Right cardiac atrium (tissue), 5 donors: ENCODE measurements at places on chromosomes 6 and 20. TPM values are rescaled to one million over a fixed set of nuclear protein-coding genes. Genes with fewer than 3 reads are reported as not detected.

DNA sequence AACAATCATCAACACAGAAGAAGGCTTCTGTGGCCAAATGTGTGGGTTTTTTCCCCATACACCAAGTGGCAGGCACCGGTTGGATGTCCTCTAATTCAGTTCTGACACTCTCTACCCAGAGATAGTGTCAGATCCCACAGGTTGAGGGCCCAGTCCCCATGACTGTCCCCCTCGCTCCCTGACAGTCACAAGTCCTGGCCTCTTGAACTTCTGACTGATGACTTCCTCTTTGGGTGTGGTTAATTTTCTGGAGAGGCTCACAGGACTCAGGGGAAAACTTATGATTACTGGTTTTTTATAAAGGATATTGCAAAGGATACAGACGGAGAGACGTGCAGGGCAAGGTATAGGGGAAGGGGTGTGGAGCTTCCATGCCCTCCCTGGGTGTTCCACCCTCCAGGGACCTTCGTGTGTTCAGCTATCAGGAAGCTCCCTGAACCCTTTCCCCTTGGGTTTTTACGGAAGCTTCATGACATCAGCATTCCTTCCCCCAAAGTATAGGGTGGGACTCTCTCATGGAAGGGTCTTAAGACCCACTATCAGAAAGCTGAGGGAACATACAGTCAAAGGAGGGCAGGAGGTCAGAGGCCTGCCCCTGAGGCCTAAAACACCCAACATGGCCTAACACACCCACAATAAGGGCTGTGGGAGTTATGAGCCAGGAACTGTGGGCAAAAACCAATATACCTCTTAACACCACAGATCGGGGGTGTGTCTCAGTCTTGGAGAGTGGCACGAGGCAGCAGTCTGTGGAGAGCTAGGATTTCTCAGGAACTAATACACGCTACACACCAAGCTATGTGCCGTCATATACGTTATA lies 33.3 kb downstream of the FARS2 start:
- no peak for DNase-seq

DNA sequence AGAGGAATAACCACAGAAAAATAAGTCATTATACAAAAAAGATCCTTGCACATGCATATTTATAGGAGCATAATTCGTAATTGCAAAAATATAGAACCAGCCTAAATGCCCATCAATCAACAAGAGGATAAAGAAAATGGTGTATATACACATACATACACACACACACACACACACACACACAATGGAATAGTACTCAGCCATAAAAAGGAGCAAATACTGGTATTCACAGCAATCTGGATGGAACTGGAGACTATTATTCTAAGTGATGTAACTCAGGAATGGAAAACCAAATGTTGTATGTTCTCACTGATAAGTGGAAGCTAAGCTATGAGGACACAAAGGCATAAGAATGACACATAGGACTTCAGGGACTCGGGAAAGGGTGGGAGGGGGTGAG lies 1.9 kb upstream of the KIAA1586 start:
- DNase-seq = no peak

DNA sequence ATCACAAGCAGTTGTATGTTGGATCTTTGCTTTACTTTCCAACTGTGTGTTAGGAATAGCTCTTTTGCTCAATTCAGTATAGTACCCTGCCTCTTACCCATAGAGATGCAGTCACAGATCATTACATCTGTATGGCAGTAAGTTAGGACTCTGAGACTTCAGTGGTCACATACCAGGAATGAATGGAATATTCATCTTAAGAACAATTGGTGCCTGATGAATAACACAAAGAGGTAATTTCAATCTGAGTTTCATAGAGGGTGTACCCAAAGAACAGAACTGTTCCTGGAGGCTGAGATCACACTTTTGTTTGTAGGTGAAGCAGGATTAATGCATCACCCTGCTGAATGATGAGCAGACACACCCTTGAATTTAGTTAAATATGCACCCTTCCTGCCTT lies 28.7 kb upstream of the KIF13A start:
- no peak for DNase-seq

DNA sequence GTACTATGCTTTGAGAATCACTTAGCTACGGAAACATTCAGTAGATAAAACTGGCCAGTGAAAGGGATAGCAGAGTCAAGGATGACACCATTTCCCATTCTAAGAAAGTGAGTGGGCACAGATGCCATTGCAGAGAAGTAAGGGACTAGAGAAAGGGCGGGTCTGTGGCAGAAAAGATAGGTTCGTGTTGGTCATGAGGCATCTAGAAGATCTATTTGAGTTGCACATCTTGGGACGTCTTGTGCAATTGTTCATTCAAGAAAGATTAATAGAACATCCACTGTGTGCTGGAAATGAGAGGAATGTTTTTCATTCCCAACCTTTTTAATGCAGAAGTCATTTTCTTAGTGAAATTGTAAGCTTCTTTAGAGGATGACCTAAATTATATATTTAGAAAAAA lies 161.7 kb downstream of the PLCB1 start:
- DNase-seq = no peak

DNA sequence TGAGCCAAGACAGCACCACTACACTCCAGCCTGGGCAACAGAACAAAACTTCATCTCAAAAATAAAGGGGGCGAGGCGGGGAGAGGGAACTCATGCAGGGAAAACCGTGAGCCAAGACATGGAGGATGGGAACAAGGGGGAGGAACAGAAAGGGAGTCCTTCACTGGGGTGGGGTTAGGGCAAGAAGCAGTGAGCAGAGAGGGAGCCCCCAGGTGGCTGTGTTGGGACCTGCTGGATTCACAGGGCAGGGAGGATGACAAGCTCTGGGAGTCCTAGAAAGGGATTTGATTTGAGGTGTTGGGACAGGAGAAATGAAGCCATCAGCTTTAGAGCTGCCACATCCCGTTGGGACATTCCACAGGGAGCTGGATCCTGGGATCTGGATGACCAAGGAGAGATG lies 90.6 kb upstream of the TOP1 start:
- no peak for DNase-seq

DNA sequence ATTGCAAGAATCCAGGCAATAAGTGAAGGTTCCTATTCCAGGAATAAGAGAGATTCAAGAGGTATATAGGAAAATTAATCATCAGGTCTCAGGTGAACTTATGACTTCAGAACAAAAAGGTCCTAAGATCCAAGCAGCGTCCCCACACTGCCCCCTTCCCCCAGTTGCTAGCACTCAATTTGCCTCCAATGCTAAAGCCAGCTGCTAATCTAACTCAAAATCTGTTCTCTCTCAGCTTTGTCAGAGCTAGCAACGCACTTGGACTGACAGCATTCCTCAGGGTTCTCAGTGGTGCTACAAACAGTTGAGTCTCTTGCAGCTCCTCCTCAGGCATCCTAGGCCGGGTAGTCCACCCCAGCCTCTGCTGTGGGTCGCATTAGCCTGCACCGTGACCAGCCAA lies 148.3 kb downstream of the RFX6 start:
- DNase-seq = no peak

DNA sequence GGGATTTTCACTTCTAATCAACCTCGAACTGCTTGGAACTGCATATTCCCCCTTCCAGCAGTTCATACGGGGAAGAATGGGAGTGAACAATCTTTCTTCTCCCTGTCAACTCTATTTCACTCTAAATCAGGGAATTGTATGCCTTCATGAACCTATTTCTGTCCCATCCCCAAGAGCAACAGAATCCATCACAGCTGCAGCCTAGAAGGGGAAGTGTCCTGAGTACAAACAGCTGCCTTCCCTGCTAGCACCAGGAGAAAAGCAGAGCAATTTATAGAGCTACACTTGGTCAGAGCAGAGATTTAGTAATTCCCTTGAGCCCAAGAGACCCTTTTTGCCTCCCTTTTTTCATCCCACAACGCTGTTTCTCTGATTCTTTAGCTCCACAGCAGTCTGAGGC lies 208.4 kb downstream of the ADGRG6 start:
- DNase-seq = no peak

DNA sequence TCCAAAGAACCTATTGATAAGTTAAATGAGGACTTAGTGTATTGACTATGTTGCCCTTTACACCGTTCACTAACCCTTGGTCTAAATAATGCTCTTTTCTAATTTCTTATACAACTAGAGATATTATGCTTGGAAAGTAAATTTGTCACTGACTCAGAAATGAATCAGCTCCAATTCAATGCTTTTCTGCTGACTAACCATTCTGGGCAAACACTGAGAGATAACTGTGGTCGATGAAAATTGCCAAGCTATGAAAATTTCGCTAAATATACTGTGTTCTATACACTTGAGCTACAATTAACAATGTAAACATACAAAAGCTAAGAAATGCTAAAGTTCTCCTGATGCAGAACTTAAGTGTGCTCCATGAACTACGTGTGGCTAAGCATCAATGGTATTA lies 23.1 kb upstream of the FBXO9 start:
- no peak for DNase-seq

GRCh38 chr6:125989631-125990030 lies 3.3 kb downstream of the TRMT11 start:
- DNase-seq = no peak

GRCh38 chr6:27332692-27333641 lies 20.9 kb upstream of the POM121L2 start:
- no peak for DNase-seq

DNA sequence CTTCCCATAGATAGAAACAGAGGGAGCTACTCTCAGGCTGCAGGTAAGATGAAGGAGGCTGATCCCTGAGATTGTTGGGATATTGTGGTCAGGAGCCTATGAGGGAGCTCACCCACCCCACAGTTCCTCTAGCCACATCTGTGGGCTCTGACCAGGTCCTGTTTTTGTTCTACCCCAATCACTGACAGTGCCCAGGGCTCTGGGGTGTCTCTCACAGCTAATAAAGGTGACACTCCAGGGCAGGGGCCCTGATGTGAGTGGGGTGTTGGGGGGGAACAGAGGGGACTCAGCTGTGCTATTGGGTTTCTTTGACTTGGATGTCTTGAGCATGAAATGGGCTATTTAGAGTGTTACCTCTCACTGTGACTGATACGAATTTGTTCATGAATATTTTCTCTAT lies 2.8 kb downstream of the HLA-F start:
- DNase-seq = no peak

GRCh38 chr20:46237227-46237626 lies 71.1 kb downstream of the CDH22 start:
- no peak for DNase-seq

- no peak for DNase-seq
Observed at GRCh38 chr6:70175770-70176169, 127.1 kb downstream of the COL9A1 start.

- peak; percentile 66 for DNase-seq
Observed at GRCh38 chr6:122609881-122610689, at the start of gene PKIB. TSS of gene PKIB (plus strand) at chr6:122610405. CDS start at chr6:122717795, 107,390 bp downstream.

GRCh38 chr6:47043286-47043685 lies 1.2 kb upstream of the ADGRF1 start:
- DNase-seq = no peak

Gene ABCF1
- 40.7 TPM for total RNA-seq

GRCh38 chr6:133312006-133312405 lies 70.8 kb downstream of the EYA4 start:
- DNase-seq = no peak

DNA sequence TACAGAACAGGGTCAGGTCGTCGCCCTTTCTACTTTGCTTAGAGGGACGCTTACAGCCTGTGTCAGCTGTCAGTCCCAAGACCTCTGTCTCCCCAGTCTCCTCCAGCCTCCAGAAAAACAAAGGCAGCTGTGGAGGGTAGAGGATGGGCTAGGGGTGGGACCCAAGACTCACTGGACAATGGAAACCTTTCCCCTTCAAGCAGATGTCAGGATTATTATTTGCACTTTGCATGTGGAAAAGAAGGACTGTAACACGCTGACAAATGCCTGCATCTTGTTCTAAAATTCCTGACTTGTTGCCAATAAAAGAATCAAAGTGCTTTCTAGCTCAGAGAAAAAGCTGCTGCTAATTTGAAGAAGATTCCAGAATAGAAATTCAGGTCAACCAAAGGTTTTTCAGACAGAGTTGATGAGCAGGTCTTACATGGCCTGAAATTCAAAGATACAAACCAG lies 58.7 kb downstream of the SNX5 start:
- DNase-seq = no peak

Gene EMILIN3
- 4.8 TPM for total RNA-seq

DNA sequence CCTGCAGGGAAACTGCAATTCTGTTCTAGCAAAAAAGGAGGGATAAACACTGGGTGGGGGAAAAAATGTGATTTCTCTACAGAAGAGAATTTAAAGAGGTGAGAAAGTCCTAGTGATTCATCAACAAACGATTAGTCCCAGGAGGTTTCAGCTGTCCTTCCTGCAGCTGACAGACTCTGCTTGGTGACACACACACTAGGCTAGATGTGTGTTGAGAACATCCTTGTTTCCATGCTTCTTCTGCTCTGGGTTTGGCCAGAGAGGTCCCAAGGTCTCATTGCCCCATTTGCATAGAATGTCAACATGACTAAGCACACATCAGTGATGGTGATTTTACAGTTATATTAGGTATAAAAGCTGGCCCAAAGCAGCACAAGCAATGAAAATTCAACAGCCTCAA lies 258.3 kb downstream of the NFATC2 start:
- no peak for DNase-seq

DNA sequence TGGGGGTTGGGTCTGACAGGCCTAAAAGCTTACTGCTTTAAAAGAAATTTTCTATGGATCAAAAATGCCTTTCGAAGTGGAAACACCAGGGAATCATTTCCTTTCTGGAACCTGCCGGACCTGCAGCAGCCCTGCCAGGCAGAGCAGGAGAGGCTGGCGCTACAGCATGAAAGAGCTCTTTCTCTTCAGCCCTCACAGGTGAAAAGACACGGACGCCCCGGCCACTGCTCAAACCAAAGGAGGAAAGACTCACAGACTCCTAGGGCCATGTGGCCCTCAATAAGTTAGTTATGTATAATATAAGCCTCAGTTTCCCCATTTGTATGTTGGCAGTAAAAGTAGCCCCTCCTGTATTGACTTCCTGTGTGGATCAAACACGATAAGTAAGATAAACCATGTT lies 8.3 kb downstream of the SCML4 start:
- no peak for DNase-seq

DNA sequence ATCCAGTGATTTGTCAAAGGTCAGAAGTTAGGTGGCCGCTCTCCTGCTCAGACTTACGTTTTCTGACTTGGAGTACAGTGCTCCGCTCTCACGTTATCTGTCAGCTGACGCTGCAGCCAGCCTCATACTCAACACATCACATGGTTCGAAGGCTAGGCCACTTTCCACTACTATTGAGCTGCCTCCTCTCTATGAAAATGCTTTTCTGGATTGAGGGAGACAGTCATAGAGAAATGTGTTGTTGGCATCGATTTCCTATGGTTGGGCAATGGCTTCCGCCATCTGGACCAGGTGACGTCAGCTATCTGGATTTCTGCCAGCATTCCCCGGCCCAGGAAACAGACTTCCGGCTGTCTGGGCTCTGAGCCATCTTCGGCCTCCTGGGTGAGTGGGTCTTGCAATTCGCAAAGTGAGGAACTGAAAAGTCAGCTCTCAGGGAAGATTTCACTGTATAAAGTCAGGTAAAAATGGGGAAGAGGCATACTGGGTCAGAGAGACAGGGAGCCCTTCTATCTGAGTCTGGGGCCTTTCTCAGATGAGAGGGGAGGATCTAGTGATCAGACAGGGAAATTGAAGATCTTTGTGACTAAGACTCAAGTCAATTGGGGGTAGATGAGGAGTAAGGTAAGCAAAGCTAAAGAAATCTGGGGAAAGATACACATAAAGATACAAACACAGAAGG lies 37.5 kb upstream of the IER3 start:
- DNase-seq = peak; percentile 97

Gene PTCHD4
- 0.91 TPM for total RNA-seq

GRCh38 chr6:131937226-131937625 lies 13.9 kb downstream of the CCN2 start:
- DNase-seq = no peak

Gene UST
- total RNA-seq = 4.6 TPM
